ENCODE measurements at places on chromosomes 4 and X.
A peak's percentile ranks its signal among the peaks of the same experiment; 100 is the strongest.

- no peak for DNase-seq
Measured at GRCh38 chr4:10115271-10115796, 1.3 kb downstream of the WDR1 start.

DNA sequence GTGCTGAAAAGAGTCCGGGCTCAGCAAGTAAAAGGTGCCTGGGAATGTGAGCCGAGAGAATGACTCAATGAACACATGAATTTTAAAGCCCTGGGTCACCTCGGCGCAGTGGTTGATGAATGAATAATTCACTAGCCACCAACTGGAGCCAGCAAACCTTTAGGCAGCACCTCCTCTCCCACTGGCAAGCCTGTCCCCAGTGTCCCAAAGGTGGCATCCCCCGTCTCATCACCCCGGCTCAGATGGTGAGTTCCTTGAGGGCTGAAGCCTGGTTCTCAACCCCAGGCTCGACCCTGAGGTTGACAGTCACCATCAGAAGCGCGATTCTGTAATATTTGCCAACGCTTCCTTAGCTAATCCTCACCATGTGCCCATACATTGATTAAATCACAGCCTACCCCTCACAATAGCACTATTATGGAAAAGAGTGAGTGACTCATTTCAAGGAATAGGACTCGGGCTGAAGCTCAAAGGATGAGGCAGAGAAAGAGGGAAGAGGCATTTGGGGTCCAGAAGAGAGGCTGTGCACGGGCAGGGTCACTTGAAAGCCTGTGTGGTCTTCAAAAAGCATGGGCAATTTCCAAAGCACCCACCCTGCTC, 2.7 kb upstream of the CCNQ start:
- DNase-seq = no peak

DNA sequence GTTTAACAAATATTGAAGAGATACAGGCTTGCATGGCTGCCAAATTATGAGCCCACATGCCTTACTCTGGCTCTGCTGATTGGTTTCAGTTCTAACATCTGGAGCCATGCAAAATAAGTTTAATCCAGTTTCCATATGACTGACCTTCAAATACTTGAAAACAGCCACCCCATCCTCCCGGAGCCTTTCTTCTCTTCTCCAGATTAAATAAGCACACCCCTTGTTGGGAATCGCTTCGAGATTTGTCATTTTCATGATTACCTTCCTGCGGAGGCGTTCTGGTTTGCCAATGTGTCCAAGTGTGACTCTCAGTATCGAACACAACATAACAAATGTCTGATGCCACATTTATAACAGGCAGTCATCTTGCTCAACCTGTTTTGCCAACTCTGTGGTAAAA, 101.6 kb upstream of the JADE1 start:
- DNase-seq = no peak

DNA sequence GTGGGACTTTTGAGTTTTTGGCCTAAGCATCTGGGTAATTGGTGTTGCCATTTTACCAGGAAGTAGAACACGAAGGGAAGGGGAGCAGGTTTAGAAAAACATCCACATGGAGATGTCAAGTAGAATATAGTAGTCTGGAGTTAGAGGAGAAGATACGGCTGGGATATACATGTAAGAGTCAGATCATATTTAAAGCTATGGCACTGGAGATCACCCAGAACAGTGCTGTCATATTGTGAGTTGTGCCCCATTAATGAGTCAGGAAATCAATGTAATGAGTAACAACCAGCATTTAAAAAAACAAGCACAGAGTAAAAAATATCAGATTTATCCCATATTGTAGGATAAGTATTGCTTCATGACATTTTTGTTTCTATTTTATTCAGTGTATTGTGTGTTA, 4.2 kb downstream of the GSTCD start:
- no peak for DNase-seq

DNA sequence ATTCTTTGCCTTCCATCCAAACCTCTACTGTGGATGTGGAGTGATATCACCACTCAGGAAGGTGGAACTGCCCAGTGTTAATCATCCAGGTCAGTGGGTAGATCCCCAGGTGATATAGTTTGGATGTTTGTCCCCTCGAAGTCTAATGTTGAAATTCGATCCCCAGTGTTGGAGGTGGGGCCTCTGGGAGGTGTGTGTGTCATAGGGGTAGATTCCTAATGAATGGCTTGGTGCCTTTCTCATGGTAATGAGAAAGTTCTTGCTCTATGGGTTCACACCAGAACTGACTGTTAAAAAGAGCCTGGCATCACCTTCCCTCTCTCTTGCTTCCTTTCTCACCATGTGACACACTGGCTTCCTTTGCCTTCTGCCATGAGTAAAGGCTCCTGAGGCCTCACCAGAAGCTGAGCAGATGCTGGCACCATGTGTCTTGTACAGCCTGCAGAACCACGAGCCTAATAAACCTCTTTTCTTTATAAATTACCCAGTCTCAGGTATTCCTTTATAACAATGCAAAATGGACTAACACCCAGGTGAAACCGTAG, 6.8 kb upstream of the SOWAHB start:
- no peak for DNase-seq

- DNase-seq = no peak
Measured at GRCh38 chr4:96839441-96839840, 999.5 kb downstream of the PDHA2 start.

DNA sequence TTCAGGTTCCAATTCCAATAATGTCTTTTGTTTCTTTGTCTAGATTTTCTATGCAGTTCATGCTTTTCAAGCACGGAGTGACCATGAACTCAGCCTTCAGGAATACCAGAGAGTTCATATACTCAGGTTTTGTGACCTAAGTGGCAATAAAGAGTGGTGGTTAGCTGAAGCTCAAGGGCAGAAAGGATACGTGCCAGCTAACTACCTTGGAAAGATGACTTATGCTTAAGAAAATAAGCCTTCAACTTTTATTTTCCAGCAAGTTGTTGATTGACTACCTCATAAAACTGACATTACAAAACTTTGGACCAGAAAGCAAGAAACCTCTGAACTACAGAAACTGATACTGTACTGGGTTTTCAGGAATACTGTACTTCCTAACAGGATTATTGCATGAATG, 30.8 kb downstream of the INTS12 start:
- no peak for DNase-seq

GRCh38 chr4:119212964-119213606, 572 bp downstream of the USP53 start:
- DNase-seq = peak; percentile 52

GRCh38 chr4:123453061-123453680, 56.6 kb downstream of the SPRY1 start:
- no peak for DNase-seq

- DNase-seq = no peak
Measured at GRCh38 chr4:172826346-172826745, 342.3 kb upstream of the GALNT7 start.

GRCh38 chrX:154096140-154097002, 1.1 kb downstream of the MECP2 start:
- no peak for DNase-seq

GRCh38 chr4:118224243-118224829, 128.5 kb downstream of the PRSS12 start:
- no peak for DNase-seq

DNA sequence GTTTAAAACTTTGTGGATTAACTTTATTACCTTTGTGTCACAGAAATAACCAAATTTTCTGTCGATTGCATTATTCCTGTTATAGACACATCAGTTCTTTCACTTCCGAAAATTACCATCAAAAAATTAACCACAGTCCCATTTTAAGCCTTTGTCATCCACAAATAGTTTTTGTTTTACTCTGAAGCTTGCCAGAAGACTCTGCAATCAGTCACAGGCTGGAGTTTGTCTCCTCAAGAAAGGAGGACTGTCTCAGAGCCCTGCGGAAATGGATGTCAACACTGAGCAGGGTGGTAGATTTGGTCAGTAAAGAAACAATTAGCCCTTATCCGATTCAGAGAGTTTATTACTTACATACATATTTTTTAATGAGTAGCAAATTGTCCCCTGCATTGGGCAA, 20.1 kb upstream of the TCEAL4 start:
- no peak for DNase-seq

DNA sequence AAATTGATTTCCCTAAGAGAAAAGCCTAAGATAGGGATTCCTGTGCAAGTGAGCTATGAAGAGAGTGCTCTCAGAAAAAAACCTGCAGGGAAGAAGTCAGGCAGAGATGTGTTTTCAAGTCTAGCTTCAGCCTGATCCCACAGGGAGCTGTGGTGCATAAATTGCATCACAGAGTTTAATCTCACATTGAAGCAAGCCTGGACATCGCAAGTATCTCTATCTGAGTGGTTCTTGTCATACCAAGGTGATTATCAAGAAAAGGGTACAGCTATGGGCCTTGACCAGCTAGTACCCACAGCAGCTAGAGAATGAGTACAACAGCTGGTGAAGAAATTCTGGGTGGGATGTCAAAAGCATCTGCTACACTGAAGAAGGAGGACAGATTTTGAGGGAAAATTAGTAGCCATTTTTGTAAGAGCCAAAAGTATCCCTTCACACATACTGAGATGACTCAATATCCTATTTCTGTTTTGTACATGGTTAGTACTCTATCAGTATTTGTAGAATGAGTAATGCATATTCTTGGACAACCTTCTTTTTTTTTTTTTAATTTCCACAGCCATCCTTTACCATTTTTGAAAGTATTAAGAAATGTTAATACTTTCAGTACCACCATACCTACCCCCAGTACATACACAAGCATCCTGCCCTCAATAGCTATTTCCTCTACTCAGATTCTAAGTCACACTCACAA, 708.9 kb downstream of the IL1RAPL1 start:
- DNase-seq = no peak

DNA sequence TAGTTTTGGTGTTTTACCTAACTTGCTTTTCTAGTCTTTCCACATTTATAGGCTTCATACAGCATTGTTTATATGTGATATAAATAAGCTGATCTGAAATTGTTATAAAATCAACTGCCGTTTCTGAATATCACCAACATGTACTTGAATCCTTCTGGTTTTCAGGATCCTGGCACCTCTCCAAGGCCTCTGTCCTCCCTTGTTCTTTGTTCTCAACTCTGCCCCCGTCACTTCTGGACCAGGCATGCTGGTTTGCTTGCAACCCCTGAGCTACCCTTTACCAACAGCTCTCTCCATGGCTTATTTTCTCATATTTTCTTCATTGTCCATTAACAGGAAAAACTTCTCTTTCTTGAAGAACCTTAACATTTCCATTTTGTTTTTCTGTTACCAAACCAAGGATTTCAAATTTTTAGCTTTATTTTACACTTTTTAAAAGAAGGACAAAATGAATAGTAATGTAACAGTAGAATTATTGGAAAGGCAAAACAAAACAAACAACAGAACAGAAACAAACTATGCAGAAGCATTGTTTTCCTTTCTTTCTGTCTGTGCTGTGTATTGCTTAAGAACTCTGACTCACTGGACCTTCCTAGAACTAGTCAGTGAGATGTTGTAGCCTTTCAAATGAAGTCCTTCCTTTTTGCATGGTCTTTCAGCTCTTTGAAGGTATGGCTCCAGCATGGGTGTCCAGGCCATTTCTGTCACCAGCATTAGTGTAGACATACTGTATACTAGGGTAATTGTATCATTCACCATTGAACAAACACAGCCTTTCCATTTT, 44.8 kb downstream of the BANK1 start:
- no peak for DNase-seq

- no peak for DNase-seq
Measured at GRCh38 chr4:122772311-122772710, 39.8 kb downstream of the BBS12 start.

DNA sequence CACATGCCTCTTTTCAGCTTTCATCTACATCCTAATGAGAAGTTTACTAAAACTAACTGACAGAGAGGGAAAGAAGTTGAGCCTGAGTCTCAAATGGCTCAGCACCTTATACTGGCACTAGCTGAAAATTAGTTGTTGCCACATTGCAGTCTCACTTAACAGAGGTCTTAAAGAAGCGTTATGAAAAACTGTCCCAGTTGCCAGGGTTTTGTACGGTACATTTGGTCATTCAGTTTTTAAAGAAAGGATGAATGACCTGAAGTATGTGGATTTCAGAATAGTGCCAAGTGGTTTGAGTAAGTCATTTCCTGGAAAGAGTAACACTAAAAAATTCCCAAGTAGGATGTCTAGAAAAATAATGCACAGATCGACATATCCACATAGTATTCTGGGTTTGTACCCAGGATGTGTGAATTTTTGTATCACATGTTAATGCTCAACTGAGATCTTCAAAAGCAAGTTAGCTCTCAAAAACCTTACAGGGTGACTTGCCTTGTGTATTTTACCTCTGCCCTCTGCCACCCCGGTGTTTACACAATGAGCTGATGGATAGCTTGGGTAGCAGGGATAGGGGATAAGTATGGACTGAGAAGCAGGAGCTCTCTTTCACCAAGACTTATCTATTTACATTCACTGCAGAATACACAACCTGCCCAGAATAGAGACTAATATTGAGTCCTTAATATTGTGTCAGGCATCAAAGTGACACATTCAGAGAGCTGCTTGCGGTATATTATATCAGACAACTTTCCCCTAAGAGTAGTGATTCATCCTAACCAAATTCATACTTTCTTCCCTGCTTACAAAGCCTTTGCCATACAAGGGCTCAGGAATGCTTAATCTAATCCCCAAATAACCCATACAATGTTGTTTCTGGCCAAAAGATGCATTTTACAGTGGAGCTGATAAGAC, 1075.7 kb upstream of the PABPC4L start:
- DNase-seq = no peak

DNA sequence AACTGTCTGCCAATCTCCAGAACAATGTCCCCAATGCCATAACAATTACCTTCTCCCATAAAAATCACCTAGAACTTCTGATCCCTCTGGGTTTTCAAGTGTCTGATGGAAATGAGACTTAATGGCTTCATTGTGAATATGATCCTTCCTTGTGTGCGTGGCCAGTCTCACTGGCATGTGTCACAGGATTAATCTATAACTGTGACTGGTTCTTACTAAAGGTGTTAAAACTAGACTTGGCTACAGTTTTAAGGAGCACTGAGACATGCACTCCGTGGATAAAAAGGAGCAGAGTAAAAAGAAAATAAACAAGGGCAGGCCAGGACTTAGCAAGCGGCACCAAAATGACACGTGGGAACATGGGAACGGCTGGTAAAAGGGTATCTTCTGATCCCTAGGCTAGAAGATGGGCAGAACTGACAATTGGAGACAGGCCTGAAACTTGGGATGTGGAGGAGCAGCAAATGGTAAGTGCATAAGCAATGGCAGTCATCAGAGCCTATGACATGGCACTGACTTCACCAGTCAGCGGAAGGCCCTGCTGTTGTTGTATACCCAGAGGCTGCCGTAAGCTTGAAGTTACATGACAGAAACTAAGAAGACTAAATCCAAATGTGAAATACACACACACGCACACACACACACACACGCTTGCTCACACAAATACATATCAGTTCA, 256.6 kb upstream of the NOCT start:
- no peak for DNase-seq

DNA sequence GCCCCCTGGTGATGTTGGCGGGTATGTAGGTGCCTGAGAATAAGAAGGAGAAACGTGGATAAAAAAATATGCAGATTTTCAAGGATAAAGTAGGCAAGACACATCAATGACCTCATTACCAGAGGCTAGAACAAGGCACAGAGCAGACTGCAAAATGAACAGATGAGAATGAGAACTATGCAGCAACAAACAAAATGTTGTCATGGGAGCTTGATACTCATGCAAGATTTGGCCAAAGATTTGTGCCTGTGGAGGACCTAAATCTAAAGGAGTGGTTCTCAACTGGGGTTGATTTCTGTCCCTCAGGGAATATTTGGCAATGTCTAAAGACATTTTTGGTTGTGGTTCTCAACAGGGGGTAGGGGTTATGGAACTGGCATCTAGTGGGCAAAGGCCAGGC, 177.3 kb downstream of the FRMPD4 start:
- DNase-seq = no peak

GRCh38 chrX:103437147-103437873, 61.0 kb downstream of the BEX3 start:
- no peak for DNase-seq

- DNase-seq = no peak
Measured at GRCh38 chr4:109049926-109050325, 252.5 kb downstream of the COL25A1 start.

Data from activated T-cell treated with anti-CD3 and anti-CD28 coated beads for 24 hours (primary cell).